Hematopoietic multipotent progenitor cell treated with erythropoietin and hydrocortisone succinate and interleukin-3 and kit ligand, for 17 days (in vitro differentiated cells): ENCODE measurements at places on chromosomes 16 and 17.

DNA sequence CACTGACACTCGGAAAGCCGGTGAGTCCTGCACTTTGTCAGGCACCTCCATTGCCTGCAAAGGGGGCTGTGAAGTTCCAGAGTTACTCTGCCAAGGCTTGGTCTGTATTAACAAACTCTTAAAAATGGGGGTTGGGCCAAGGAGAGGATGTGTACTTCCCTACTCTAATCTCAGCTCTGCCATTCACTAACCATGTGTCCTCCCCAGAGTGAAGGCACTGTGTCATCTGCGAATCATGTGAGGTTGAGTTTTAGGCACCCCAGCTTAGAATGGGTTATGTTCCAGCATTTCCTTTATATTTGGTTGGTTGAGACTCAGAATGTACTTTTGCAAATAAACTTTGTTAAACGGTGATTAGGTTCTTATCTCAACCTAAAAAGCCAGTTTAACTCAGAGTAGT lies 24.9 kb downstream of the ERCC4 start:
- DNase-seq, result no peak

- DNase-seq, result peak; percentile 58
Measured at GRCh38 chr17:40399185-40399584, 18.5 kb downstream of the TOP2A start.

GRCh38 chr16:64412578-64413280 lies 709.1 kb downstream of the CDH11 start:
- no peak for DNase-seq

- DNase-seq, result no peak
Measured at GRCh38 chr17:28819582-28819981, 23.0 kb downstream of the FAM222B start.
